ENCODE measurements at places on chromosomes 13 and 19.

DNA sequence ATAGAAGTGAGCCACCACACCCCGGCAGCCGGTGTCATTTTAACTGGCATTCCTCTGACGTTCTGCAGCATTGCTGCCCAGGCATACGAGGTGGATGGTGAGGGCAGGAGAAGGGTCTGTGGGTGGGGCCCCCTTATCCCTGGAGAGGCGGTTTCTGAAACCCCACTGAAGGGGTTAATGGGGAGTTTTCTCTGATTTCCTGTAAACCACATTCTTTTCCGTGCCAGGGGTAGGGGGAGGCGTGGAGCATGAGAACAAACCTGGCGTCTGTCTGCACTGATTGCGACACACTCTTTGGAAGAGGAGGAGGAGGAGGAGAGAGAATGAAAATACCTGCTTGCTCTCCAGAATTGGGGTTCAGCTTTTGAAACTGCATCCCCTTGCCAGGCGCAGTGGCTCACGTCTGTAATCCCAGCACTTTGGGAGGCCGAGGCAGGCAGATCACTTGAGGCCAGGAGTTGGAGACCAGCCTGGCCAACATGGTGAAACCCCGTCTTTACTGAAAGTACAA, 2.7 kb upstream of the C3 start:
- no peak for DNase-seq

GRCh38 chr13:49635599-49636433, 7.5 kb downstream of the ARL11 start:
- DNase-seq: no peak

GRCh38 chr19:29893606-29894284, 48.3 kb upstream of the URI1 start:
- no peak for DNase-seq

GRCh38 chr13:45487604-45488003, 22.9 kb downstream of the COG3 start:
- DNase-seq: no peak

DNA sequence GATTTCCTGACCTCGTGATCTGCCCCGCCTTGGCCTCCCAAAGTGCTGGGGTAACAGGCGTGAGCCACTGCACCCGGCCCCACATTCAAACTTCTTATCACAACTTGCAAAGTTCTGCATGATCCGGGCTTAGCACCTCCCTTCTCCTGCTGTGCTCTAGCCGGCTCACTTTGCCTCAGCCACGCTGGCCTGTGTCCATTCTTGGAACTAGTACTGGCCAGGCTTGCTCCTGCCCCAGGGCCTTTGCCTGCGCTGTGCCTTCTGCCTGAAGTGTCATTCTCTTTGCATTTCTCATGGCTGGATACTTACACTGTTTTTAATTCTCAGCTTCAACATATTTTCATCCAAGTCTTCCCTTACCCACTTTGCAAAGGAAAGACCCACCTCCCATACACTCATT, 29.9 kb downstream of the CACNG6 start:
- DNase-seq: no peak

DNA sequence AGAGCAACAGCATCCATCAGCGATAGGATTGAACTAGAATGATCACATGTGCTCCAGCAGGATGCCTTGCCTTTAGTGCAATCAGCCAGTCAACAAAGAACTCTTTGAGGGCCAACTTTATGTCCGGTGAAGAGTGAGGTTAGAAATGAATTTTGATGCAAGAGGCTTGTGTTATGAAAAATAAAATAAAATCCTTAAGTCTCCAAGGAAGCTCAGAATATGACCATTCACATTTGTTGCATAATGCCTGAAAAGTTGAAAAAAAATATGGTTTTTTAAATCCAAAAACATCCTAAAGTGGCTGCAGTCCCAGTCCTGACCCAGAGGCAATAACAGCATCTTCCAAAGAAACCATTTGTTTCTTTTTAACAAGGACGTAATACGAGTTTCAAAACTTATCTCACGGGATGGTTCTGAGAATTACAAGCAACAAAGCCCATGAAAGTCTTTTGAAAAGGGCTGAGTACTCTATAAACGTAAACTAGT, 61.3 kb downstream of the DCLK1 start:
- no peak for DNase-seq

DNA sequence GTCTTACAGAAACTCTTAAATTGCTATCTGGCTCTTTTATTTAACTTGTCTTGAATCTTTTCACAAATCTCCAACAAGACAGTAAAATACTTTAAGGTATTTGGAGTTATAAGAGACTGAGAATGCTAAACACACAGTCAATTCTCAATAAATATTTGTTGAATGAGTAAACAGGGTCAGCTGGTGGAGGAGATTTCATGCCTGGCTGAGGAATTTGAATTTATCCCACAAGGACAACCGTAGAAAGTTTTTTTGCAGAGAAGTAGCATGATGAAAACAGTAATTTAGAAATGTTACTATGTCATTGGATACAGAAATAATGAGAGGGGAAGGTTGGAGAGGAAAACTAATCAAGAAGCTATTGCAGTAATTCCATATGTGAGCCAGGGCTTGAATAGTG, 1223.7 kb downstream of the PCDH17 start:
- DNase-seq: no peak

- DNase-seq: no peak
Observed at GRCh38 chr19:10876459-10877240, 5.3 kb downstream of the CARM1 start.

DNA sequence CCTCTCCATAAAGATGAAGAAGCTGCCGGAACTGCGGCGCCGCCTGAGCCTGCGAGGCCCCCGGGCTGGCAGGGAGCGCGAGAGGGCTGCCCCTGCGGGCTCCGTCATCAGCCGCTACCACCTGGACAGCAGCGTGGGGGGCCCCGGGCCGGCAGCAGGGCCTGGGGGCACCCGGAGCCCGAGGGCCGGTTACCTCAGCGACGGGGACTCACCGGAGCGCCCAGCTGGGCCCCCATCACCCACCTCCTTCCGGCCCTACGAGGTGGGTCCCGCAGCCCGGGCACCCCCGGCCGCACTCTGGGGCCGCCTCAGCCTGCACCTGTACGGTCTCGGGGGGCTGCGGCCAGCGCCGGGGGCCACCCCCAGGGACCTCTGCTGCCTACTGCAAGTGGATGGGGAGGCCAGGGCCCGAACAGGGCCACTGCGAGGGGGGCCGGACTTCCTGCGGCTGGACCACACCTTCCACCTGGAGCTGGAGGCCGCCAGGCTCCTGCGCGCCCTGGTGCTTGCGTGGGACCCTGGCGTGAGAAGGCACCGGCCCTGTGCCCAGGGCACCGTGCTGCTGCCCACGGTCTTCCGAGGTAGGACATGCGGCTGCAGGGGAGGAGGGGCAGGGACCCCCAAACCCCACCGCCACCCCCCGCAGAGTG, 2.7 kb downstream of the SYDE1 start:
- no peak for DNase-seq

- no peak for DNase-seq
Observed at GRCh38 chr19:52336117-52336790, at the start of gene ZNF610. Gene ZNF610, plus strand, starts transcription at chr19:52336243. Its CDS starts 12,930 bp downstream, at chr19:52349173.

DNA sequence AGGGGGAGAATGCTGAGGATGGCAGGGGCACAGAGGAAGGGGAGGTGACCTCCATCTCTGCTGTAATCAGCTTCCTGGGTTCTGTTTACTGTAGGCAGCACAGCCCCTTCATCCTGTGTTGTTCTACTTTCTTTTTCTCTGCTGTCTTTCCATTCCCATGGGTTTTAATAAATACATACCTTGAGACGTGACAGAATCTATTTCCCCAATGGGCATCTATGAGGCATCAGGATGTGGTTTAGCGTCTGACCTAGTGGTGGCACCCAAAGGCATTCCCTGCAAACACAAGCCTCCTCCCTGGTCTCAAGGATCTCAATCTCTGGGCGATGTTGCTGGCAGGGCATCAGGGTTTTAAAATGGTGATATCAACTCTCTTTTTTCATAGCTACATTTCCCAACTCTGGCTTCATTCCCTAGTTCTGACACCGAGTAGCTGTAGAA, 60.8 kb downstream of the ALOX5AP start:
- DNase-seq: no peak

DNA sequence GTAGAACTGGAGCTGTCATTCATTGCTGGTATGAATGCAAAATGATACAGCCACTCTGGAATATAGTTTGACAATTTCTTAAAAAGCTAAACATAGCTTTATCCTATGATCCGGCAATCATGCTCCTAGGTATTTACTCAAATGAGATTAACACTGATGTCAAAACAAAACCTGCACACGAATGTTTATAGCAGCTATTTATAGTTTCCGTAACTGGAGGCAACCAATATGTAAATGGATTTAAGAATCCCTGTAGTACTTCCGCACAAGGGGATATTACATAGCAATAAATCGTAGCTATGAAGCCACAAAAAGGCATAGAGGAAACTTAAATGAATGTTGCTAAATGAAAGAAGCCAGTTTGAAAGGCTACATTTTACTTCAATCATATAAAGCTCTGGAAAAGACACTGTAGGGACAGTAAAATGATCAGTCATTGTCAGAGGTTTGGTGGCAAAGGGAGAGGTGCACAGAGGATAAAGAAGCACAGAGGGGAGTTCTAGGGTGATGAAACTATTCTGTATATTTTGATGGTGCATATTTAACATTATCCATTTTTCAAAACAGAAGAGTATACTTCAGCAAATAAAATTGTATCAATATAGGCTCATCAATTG, 1893.0 kb upstream of the PCDH20 start:
- no peak for DNase-seq

- DNase-seq: no peak
Observed at GRCh38 chr19:3684054-3684816, 16.0 kb downstream of the PIP5K1C start.

- DNase-seq: peak; percentile 37
Observed at GRCh38 chr19:32976223-32976805, 4.3 kb downstream of the FAAP24 start.

GRCh38 chr19:30003866-30004265, 61.8 kb downstream of the URI1 start:
- DNase-seq: no peak

DNA sequence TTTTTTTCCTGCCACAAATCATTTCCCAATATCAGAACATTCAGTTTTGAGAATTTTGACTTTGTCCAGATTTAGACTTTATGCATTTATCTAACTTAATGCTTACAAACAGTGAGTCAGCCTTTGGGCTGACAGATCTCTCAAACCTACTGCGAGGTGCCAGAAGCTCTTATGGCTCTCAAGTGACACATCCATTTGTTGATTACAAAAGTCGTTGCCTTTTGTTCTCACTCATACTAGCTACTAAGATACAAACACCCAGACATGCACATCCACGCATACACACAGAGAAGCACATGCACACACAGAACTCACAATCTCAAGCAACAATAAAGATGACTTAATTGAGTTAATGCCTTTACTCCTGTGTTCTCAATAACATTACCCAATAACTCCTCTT, 1147.5 kb downstream of the DIAPH3 start:
- no peak for DNase-seq
